ENCODE measurements at places on chromosomes 13 and 19.

DNA sequence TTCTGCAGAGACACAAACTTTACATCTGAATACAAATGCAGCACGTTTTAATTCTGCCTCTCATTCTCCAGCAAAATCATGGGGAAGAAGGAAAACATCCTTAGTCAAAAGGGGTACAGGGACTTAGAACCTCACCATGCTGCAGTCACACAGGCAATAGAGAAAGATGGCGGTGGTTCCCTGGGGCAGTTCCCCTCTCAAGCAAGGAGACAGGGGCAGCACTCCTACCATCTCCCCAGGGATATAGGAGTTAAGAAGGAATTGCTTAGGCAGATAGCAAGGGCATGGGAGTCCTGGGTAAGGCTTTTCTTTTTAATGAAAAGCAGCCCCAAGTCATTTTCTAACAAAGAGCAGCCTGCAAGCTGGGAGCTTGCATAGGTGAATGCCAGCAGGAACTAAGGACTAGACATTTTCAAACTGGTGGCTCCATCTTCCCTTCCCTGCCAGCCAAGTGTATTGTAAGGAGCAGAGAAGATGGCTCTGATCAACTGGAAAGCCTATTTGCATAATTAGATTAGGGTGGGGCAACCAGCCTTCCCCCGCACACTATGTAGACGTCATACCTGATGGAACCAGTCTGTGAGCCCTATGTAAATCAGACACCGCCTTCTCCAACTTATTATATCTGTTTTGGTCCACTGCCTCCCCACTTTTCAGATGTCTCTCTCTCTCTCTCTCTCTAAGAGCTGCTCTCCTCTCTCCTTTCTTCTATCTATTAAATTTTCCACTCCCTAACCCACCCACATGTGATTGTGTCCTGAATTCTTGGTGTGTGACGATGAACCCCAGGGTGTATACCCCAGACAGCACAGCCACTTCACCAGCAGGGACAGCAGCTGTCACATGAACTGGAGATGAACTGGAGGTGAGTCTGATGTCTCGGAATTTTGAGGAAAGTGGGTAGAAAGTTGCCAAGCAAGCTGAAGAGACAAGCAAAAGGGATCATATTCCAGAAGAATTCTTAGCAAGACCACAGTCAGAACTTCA is 514.5 kb downstream of the IRS2 start:
- peak; percentile 74 for DNase-seq

DNA sequence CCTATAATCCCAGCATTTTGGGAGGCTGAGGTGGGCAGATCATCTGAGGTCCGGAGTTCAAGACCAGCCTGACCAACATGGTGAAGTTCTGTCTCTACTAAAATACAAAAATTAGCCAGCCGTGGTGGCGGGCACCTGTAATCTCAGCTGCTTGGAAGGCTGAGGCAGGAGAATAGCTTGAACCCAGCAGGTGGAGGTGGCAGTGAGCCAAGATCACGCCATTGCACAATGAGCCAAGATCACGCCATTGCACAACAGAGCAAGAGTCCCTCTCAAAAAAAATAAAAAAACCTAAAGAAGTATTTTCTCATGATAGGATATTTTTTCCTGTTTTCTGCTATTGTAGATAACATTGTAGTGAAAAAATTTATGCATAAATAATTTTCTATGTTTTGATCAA is 13.3 kb downstream of the IFT88 start:
- no peak for DNase-seq

GRCh38 chr19:49489601-49490167 is 2.3 kb downstream of the RPL13A start:
- no peak for DNase-seq

- DNase-seq = no peak
Observed at GRCh38 chr13:92745258-92745657, 481.3 kb upstream of the GPC6 start.

DNA sequence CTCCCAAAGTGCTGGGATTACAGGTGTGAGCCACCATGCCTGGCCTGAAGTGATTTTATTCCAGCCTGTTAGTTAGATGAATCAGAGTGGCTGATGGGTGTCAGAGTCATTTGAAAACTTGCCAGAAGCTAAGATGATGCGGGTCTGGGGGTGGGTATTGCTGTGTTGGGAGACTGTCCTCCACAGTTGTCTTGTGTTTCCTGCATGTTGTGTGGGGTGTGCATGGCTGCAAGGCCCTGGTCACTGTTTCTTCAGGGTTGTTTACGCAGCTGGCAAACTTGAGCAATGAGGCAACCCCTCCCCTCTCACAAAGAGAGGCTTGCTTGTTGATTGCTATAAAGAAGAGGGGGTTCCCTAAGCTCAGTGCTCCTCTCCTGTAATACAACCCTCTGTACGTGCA is 71.8 kb downstream of the TRPM4 start:
- DNase-seq = no peak

DNA sequence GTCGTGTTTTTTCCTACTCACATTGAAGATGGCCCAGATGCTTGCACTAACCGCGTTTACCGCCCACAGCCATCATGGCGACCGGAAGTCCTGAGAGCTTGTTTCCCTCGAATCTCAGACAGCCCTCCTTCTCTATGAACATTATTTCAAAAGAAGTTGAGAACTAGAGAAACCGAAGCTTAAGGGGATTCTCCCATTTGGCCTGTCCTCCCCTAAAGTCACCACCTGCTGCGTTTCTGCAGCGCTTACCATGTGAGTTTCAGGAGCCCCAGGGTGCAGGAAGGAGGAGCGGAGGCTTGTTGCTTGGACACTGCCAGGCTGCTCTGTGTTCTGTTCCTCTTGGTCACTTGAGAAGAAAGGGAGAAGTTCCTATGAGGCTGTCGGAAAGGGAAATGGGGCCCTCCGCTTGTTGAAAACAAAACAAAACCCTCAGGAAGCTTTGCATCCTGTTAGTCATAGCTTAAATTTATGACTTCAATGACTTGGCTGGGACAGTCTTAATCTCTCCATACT is 6.2 kb downstream of the CARD8 start:
- no peak for DNase-seq

DNA sequence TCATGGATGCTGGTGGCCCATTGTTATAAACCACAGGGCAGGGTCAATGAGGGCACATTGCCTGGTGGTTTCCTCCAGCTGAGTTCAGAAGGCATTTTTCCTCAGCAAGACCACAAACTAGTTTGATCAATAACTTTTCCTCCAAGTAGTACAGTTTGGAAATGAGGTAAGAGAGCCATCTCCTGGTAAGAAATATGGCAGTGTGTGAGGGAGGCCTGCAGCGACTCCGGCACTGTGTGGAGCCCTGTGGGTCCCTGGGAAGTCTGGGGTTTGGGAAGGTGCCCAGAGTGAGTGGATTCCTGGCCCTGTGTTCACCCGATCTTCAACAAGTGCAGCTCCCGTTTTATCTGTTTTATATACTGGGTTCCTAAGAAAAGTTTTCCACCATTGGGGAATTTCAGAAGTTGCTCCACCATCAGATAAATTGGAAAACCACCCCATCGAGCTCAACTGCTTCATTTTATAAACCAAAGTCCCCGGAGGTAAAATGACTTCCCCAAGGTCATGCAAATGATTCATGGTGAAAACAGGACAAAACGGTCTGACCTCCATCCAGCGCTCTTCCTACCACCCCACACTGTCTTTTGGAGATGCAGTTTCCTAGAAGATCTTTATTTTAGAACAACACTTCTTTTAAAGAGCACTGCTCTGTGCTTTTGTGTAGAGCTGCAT is 148.4 kb downstream of the KATNAL1 start:
- DNase-seq = no peak

GRCh38 chr13:111005808-111006505 is 91.1 kb upstream of the ANKRD10 start:
- no peak for DNase-seq

GRCh38 chr13:85564598-85564997 is 234.6 kb downstream of the SLITRK6 start:
- DNase-seq = no peak

GRCh38 chr19:42095814-42096230 is 19.9 kb downstream of the ZNF574 start:
- DNase-seq = no peak

DNA sequence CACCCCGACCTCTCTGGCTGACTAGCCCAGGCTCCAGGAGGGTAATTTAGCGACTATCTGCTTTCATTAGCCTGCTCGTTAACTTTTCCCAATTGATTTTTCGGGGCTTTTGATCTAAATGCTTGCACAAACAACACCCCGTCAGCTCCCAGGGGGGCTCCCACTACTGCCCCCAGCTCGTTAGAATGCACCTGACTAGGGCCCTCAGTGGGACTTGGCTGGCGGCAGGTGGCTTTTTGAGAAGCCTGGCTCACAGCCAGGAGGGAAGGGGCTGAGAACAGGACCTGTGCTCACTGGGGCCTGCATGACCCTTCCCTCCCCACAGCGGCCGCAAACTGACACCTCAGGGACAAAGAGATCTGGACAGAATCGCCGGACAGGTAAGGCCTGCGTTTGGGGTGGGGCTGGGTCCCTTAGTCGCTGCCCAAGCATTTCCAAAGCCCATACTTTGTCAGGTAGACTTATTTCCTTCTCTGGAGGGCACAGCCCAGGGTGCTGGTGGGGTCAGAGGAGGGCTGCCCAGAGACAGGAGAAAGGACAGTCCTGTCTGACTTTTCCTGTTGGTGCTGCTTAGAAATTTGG is 7.6 kb upstream of the CD79A start:
- peak; percentile 68 for DNase-seq

- no peak for DNase-seq
Observed at GRCh38 chr13:113369189-113369588, 5.3 kb upstream of the GRTP1 start.

DNA sequence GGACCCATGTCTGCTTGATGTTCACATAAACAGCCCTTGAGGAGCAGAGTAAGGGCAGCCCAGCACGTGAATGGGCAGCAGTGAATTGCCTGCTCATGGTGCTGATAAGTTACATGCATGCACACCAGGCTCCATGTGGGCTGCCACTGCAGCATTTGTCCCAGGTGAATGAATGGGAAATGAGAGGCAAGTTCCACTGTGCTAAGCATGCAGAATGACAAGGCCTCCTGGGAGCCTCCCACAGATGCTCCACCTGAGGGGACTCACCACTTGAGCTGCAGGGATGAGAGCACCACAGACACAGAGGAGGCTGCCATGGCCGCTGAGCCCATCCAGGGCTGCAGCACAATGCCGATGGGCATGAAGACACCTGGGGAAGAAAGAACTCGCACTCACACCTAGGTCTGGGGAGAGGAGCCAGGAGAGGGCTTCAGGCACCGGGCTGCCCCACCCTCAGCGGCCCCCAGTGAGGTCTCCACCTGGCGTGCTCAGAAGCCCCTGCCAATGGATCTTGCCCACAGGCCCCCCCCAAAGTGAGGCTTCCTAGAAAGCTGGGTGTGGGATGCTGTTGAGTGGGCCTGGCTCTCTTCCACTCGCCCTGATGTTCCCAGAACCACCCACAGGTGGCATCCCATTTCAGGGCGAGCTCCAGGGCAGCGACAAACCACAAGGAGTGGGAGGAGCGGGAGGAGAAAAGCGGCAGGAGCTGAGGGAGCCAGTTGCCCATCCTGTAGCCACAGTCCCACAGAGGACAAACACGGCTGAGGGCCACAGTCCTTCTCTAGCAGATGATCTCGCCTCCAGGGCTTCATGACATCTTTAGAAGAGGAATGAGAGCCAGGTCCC is 73.8 kb downstream of the CCDC70 start:
- DNase-seq = peak; percentile 37

DNA sequence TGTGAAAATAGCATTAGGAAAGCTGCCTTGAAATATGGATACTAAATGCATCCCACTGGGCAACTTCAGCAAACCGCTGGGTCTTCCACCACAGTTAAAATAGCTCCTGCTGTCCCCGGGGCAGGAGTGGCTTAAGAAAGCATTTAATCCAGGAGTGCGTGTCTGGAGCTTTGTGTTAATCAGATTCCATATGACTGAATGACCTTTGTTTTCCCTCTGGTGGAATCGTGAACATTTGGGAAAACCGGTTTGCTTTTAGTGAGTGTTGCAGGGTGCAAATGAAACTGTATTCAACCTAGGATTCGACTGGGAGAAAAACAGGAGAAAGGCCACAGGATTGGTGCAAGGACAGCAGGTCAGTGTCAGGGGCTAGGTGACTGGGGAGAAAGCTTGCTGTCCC is 237.6 kb upstream of the MAB21L1 start:
- DNase-seq = no peak

GRCh38 chr13:94583926-94584325 is 12.0 kb downstream of the TGDS start:
- no peak for DNase-seq

- peak; percentile 55 for DNase-seq
Observed at GRCh38 chr13:90838317-90838960, 509.0 kb upstream of the MIR17HG start.

- DNase-seq = no peak
Observed at GRCh38 chr13:112159575-112160547, 92.9 kb downstream of the SOX1 start.

DNA sequence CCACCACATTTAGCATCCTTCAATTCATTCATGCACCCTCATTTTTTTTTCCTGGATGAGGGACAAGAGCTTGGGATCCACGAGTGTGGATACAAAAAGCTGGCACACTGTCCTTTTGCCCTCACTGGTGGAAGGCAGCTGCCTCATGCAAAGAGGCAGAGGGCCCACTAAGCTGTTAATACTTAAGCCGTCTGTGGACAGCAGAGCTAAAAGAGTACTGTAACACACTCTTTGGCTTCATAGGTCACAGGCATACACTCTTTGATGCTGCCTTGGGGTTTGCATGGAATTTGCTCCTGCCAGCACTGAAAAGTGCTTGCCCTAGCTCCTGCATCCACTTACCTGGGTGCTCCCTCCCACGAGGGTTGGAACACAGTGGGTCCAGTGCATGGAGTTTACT is 978.4 kb upstream of the SPRY2 start:
- DNase-seq = no peak

GRCh38 chr13:44211286-44211685 is 162.3 kb upstream of the SERP2 start:
- no peak for DNase-seq

DNA sequence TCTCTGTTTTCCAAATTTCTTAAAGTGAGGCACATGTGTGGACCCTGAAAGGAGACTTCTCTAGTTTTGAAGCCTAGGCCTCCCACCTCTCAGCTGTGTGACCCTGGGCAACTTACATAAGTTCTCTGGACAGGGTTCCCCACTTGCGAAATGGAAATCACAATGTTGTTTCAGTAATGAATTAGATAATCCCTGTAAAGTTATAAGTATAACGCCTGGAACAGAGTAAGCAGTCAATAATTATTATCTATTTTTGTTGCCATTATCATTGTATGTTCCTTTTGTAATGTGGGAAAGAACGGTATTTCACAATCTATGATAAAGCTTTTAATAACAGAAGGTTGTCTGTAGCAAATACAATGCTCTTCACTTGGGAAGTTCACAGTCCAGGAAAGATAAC is 437.3 kb upstream of the ZNF507 start:
- DNase-seq = no peak

DNA sequence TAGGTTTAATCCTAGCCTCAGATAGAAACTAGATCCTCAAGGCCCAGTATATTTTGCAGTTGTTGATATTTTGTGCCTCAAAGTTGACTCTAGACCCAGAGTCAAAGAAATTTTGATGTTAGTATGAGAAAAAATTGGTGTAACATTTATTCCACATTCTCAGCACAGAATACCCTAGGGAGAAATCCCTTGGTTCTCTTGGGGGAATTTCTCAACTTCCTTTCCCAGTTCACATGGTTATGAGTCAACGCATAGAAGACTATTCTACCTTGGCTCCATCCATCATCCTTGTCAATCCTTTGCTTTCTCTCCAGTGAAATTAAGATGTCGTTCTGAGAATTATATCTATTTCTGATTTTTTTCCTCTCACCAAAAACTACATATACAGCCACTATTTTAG is 145.3 kb downstream of the POSTN start:
- DNase-seq = no peak

- no peak for DNase-seq
Observed at GRCh38 chr13:59823486-59823885, 340.2 kb downstream of the DIAPH3 start.
